Stimulated activated CD8-positive, alpha-beta memory T cell treated with anti-CD3 and anti-CD28 coated beads, Interleukin-4, amount 100 ng/mL, for 1 hour (primary cell): ENCODE measurements at places on chromosomes 11 and 22.

DNA sequence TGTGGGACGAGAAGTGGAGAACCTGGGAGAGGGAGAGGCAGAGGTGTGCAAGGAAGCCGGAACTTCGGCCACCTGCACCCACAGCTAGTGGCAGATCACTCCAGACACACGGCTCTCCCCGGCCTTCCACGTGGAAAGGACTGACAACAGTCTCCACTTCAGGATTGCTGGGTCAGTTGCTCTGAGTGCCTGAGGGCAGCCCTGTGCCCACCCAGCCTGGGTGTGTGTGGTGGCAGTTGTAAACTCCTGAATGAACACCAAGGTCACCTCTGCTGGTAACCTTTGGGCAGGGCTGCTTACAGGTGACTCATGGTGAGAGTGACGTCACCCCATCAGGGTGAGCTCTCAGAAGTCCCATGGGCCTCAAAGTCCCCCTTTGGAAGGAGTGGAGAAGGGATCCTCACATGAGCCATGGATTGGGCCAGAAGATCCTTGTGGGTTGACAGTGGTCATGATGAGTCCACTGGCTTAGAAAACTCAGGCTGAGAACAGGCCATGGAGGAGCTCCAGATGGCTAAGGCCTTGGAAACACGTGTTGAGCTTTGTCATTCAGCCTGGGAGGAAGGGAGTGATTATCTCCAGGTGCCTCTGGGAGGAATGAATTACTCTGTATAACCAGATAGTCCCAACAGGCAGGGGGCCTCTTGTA, 71.3 kb downstream of the BCR start:
- DNase-seq: no peak

GRCh38 chr11:26891501-26891900, 102.4 kb upstream of the FIBIN start:
- no peak for DNase-seq

- no peak for DNase-seq
These were observed 57.5 kb upstream of the CD82 start for GRCh38 chr11:44507896-44508445.

- no peak for DNase-seq
These were observed 8.4 kb upstream of the MMP20 start for GRCh38 chr11:102633385-102634026.

DNA sequence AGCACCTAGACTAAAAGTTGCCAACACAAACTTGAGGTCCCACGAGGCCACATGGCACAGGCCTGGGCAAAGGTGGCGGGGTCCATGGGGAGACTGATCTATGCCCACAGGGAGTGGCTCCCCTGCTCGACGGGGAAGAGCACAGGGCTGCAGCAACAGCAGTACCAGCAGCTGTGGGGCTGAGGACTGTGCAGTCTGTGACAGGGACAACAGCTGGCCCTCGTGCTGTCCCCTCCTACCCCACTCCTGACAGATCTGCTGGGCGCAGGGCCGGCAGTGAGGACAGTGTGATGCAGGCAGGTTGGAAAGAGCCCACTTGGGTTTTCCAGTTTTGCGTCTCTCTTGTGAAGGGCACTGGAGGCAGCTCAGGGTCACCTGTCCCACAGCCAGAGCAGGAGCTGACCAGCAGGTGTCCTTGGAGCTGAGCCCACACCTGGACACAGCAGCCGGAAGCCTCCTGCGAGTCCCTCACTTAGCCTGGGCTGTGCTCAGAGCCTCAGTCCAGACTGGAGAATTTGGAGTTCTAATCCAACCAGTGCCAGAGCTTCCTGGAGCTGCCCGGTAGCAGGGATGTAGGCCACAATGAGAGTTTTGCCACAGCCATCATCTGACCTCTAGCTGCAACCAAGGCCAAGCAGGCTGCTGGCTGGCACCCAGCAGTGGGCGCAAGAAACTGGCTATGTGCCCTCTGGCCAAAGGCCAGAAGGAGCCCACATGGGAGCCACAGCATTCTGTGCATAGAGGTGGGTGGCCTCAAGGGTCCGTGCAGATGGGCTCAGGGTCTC, 3.6 kb upstream of the GAS2L1 start:
- DNase-seq: no peak

GRCh38 chr11:21892736-21893564, 299.9 kb upstream of the ANO5 start:
- DNase-seq: no peak

GRCh38 chr11:4979036-4979435, 15.6 kb upstream of the OR51L1 start:
- DNase-seq: no peak

- DNase-seq: no peak
These were observed 8.8 kb upstream of the MED17 start for GRCh38 chr11:93775289-93775688.

DNA sequence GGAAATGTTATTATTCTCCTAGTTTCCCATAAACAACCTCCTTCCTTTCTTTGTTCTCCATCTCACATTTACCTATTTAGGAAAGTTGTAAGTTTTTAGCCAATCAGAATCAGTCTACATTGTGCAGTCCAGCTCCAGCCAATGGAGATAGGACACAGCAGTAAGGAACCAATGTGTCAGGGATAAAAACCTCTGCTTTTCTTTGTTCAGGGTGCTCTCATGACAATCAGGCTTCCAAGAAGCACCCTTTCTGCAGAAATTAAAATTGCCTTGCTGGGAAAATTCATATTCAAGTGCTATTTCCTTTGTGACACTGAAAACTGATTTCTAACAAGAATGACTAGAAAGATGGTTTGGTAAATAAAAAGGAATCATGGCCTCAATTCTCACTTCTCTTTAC, 14.6 kb downstream of the SCGB2A1 start:
- DNase-seq: no peak

DNA sequence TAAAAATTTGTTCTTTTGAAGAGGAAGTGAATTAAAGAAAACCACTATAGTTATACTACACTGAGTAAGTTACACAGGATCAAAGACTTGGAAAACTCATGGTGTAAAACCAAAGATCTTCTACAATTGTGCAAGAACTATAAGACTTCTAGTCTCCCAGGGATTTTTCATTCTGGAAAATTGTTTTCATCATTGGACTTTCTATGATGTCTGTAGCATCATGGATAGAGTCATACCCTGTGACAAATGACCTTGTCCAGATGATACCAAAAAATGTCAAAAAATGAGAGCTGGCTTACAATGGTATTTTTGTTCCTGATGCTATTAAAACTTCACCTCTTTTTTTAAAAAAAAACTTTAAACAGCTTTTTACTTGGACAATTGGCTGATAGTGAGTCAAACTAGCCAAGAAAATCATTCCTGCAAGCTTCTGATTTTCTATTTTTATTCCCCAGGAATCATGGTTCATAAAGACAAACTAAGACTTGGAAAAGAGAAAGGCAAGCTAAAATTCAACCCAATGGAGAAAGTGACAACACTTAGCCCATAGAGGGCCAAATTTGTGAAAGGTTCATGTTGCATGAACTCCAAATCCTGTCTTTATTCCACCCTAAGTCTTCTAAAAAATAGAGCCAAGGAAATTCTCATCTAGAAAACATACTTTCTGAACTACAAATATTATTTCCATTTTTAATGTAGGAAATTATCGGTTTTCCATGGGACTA, 30.7 kb downstream of the ME3 start:
- DNase-seq: no peak

DNA sequence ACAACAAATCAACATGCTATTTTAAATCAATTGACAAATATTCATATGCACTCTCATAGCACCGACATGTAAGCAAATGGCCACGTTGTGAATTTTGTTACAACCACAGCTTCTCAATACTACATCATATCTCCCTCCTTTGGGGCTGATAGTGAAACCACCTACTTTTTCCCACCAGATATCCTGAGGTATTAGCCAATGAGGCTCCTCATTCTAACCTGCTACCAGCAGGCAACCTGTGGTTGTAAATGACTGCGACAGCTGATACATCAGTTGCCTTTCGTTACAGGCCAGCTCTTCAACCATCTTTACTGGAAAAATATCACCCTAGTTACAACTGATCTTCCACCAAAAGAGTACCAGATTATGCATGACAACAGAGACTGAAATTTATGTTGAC, 3.7 kb upstream of the XKR3 start:
- no peak for DNase-seq

DNA sequence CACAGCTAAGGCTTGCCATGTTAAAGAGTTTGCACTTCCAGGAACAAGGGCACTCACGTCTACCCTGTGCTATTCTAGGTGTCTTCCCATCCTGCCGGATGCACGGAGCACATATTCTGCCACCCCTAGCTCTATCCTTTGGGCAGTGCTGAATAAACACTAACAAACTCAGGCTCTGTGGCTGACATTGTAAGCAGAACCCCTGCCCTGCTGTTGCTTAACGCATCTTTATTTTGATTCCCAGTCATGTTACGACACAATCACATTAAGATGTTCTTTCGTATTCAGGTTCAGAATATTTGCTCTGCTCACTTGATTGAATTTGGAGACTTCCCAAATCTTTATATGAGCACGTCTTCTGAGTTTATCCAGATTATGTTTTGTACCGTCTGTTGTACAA, 3.7 kb upstream of the HDHD5 start:
- no peak for DNase-seq
